ENCODE measurements at places on chromosomes 5 and 9. TPM values are rescaled to one million over a fixed set of nuclear protein-coding genes. Genes with fewer than 3 reads are reported as not detected.

Gene CYLC2
- not detected for total RNA-seq

Gene SPINK13
- not detected for total RNA-seq

Gene IFNK
- not detected for total RNA-seq

Gene HACD4
- 5.3 TPM for total RNA-seq

All from epithelial cell of alveolus of lung (primary cell).